ENCODE measurements at places on chromosomes 6 and 20. TPM values are rescaled to one million over a fixed set of nuclear protein-coding genes. Genes with fewer than 3 reads are reported as not detected.
A peak's percentile ranks its signal among the peaks of the same experiment; 100 is the strongest.

- no peak for DNase-seq
Observed at GRCh38 chr20:11546939-11547338, 370.8 kb upstream of the BTBD3 start.

- peak; percentile 28 for DNase-seq
Observed at GRCh38 chr6:102907181-102907580, 1513.7 kb downstream of the GRIK2 start.

DNA sequence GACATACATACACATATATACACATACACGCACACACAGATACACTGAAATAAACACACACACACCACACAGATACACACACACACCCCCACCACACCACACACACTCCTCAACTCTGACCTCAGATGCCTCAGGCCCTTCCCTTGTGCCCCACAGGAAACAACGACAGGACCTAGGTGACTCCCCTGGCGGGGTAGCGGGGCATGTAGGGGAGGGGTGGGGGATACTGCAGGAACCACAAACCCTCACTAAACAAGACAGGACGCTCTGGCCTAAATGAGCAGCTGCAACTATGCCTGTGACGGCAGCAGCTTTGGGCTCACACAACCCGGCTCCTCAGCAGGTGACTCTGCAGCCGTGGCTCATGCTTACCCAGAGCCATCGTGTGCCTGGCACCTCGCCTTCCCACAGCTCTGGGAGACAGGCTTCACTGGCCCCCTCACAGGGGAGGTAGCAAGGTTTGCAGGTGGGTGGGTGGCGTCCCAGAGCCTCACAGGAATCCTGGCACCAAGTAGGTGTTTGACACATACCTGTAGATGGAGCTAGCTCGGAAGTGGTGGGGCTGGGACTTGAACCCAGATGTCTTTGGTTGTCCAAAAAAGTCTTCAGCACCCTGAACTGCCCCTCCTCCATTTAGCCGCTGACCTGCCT lies 100.8 kb downstream of the GRM4 start:
- DNase-seq, result no peak

- DNase-seq, result no peak
Observed at GRCh38 chr20:17504066-17504897, 26.9 kb downstream of the BFSP1 start.

- DNase-seq, result no peak
Observed at GRCh38 chr6:144231721-144232120, 53.4 kb upstream of the UTRN start.

GRCh38 chr6:137405806-137406205 lies 88.4 kb downstream of the OLIG3 start:
- DNase-seq, result no peak

Gene TBXT
- not detected for total RNA-seq

Gene COL9A3
- 0.08 TPM for total RNA-seq

Gene PACSIN1
- not detected for total RNA-seq

All from HT1080 (cell line).